ENCODE measurements at places on chromosomes 3 and 15.

- no peak for DNase-seq
Measured at GRCh38 chr15:88716543-88717381, 77.9 kb downstream of the ISG20 start.

DNA sequence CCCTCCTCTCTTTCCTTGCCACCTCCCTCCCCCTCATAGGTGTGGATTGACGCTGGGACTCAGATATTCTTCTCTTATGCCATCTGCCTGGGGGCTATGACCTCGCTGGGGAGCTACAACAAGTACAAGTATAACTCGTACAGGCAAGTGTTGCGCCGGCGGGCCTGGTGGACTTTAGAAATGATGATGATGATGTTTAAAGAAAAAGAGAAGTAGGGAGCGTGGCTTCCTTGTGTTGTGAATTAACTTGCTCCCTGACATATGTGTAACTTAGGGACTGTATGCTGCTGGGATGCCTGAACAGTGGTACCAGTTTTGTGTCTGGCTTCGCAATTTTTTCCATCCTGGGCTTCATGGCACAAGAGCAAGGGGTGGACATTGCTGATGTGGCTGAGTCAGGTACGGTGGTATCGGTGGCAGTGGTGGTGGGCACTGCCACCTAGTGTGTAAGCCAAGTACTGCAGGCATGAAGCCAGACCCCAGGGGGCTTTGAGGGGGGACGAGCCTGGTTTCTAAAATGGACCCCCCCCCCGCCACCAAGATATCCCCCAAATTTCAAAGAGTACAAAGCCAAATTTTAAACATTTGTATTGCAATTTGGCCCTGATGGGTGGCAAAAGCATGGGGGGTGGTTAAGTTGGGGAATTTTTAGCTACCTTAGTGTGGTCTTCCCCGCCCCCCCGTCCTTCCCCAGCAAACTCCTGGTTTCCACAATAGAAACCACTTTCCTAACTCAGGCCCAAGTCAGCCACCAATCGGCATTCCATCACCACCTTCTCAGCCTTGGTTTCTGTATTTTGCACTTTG is 65.6 kb downstream of the SLC6A6 start:
- peak; percentile 42 for DNase-seq

GRCh38 chr15:56929933-56930332 is 11.5 kb downstream of the TCF12 start:
- no peak for DNase-seq

DNA sequence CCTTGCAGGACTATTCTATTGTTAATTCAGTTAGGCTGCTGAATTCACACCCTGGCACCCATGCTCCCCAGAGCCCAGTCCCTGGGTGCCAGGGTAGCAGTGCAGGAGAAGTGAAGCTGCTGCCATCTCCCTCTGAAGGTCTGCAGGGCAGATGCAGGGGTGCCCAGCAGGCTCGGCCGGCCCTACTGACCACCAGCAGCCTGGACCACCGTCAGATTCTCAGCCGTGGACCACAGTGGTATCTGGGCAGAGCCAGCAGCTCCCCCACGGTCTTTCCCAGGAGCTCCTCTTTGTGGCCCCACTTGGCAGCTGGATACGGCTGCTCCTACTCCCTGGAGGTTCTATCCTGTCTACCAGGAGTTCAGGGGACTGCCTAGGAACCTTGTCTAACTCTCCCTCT is 46.8 kb downstream of the ALDH1L1 start:
- DNase-seq: no peak

DNA sequence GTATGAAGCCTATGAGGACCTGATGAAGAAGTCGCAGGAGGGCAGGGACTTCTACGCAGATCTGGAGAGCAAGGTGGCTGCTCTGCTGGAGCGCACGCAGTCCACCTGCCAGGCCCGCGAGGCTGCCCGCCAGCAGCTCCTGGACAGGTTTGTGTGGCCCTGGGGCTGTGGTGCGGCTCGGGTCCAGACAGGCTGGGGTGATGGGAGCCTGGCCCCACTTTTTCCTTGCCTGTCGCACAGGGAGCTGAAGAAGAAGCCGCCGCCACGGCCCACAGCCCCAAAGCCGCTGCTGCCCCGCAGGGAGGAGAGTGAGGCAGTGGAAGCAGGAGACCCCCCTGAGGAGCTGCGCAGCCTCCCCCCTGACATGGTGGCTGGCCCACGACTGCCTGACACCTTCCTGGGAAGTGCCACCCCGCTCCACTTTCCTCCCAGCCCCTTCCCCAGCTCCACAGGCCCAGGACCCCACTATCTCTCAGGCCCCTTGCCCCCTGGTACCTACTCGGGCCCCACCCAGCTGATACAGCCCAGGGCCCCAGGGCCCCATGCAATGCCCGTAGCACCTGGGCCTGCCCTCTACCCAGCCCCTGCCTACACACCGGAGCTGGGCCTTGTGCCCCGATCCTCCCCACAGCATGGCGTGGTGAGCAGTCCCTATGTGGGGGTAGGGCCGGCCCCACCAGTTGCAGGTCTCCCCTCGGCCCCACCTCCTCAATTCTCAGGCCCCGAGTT is 29.0 kb downstream of the PTPN23 start:
- no peak for DNase-seq

GRCh38 chr3:160126051-160126450 is 99.2 kb upstream of the C3orf80 start:
- no peak for DNase-seq

- no peak for DNase-seq
Measured at GRCh38 chr3:37224879-37225278, 50.5 kb upstream of the LRRFIP2 start.

DNA sequence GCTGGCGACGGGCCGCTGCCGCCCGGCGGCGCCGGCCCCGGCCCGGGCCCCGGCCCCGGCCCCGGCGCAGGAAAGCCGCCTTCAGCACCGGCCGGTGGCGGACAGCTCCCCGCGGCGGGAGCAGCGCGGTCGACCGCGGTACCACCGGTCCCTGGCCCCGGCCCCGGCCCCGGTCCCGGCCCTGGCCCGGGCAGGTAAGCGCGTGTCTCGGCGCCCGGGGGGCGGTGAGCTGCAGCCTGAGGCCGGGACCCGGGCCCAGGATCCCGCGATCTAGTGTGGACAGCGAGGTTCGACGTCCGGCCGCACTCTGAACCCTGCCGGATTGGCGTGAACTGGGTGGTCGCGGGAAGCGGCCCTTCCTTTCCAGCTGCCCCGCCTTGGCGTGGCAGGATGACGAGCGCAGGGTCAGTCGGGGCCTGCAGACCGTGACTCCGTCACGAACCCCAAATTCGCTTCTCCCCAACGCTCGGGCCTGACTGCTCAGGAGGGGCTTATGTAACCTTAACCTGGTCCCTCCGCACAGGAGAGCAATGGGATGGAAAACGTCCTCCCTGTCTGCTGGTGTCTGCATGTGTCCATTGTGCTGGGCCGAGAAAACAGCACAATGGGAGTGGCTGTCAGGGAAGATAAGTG is 472 bp downstream of the BSN start:
- DNase-seq: peak; percentile 62

GRCh38 chr3:63279005-63279841 is 1.1 kb downstream of the SYNPR start:
- no peak for DNase-seq

GRCh38 chr15:59557581-59557980 is 54.0 kb upstream of the GCNT3 start:
- no peak for DNase-seq

- DNase-seq: no peak
Measured at GRCh38 chr3:61111825-61112224, 139.4 kb downstream of the FHIT start.

GRCh38 chr3:52315977-52316764 is at the start of gene DNAH1:
Gene DNAH1 (plus strand): TSS chr3:52316319. CDS start chr3:52322443, 6,124 bp downstream.
- no peak for DNase-seq

DNA sequence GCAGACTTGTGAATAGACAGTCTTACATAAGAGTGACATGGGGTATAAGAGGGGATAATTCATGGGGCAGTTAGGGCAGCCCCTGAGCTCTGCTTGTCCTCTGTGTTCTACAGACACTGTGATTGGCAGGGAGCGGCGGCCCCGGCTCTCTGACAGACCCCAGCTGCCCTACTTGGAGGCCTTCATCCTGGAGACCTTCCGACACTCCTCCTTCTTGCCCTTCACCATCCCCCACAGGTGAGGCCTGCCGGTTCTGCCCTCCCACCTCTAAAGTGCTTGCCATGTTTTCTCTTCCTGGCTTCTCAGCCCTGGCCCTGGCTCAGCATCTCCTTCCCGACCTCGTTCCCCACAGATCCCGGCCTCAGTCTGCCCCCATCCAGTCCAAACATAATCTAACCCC is 3.4 kb downstream of the CYP1A2 start:
- DNase-seq: no peak

GRCh38 chr3:149971403-149972075 is 844 bp upstream of the PFN2 start:
- DNase-seq: peak; percentile 12

- DNase-seq: no peak
Measured at GRCh38 chr3:143897576-143898295, 49.5 kb upstream of the SLC9A9 start.

DNA sequence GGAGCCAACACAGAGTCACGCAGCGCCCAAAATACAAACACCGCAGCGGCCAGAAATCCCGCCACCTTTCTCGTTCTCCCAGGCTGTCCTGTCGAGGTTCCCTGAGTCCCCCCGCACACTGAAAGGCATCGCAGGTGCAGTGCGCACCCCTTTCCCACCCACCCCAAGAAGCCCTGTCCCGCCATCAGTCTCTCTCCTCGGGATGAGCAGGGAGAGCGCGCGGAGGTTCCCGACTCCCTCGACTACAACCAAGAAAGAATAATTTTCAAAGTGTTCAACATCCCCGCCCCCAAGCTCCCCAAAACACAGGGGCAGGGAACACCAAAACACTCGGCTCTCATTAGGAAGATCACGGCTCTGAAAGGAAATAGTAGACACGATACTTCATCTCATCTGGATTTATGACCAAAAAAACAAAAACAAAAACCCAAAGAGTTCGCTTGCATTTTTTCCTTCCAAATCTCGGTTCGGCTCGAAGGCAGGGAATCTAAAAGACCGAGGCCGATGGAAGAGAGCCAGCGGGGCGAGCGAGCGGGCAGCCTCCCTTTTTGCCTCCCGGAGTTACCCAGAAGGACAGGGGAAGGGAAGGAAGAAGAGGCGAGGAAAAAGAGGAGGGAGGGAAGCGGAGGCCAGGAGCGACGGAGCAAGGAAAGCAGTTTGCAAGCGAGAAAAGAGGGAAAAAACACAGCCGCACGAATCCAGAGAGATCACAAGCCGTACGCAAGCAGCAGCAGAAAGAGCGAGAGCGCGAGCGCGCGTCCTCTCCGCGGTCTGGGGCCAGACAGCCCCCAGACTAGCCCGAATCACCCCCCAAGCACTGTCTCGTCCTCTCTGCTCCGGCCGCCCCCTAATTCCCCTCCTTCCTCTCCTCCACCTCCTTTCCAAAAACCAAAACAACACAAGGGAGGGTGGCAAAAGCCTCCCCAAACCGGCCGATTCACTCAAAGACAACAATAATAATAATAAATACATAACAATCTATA is 808 bp downstream of the BCL6 start:
- peak; percentile 42 for DNase-seq

- DNase-seq: no peak
Measured at GRCh38 chr3:14438262-14438661, 35.9 kb downstream of the SLC6A6 start.

DNA sequence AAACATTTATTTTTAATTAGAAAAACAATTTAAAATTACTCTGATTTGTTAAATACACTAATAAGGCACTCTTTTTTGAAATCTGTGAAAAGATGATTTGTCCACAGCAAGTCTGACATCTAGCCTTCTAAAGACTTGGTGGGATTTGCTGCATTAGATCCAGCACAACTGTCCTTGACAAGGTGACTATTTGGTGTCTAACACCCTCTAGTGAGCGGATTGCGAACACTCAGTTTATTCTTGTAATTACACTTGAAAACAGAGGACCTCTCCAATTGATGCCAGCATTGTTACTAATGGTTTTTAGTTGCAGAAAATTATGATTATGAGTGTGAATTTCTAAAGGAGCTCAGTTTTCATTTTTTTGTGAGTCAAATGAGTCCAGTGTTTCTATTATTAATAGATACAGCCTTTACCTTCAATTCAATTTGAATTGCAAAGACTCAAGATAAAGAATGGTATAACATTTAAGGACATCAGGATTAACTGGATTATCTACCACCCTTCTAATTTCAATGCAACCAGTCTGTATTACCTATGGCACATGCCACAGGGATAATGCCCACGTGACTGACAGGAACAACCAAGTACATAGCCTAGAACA is 29.7 kb upstream of the STRIT1 start:
- DNase-seq: no peak

DNA sequence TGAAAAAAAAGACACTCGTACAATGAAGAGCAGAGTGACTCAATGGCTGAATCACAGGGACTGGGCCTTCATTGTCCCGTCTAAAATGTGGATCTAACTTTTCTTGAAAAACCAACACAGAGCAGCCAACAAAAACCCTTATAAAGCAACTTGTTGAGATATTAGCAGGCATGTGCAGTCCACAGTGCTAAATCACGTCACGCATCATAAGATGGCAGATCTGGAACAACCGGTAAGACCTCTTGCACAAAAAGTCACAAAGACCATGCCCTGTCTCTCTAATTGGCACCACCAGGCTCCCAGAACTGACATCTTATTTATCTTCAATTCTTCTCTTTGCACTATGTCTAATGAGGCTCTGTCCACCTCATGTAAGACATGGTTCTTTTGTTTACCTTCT is 177.0 kb downstream of the MAGI1 start:
- no peak for DNase-seq

DNA sequence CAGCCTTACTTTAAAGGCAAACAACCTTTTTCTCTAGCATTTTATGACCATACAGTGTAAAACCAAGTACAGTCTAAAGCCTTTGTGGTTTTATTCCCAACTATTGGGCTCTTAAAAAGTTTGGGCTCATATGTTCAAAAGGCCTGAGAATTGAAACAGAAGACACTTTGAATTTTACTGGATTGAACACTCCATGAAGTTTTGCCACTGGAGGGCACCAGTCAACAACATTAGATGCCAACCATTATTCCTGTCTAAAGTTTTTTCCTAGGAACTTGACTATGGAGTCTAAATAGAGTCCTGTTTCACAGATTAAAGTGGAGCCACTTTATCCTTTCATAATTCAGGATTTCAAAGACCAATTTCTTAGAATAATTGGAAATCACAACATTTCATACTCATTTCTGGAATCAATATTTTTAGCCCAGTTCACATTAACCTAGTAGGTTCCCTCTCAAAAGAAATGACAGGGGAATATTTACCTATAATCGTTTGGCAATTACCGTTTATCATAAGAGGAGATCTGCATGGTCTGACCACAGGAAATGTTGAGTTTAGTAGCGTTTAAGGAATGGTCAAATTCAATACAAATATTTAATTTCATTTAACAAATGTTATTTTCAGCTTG is 244.1 kb upstream of the PDZRN3 start:
- DNase-seq: no peak

All from stimulated activated CD4-positive, alpha-beta T cell treated with anti-CD3 and anti-CD28 coated beads, Interleukin-1b, Interleukin-23, amount 100 ng/mL, for 4 hours (primary cell).